ENCODE measurements at places on chromosomes 16 and 17. TPM values are rescaled to one million over a fixed set of nuclear protein-coding genes. Genes with fewer than 3 reads are reported as not detected.

Gene KRTAP1-1
- not detected for polyA plus RNA-seq

Gene ASIC2
- polyA plus RNA-seq: 0.01 TPM

Gene CHST5
- polyA plus RNA-seq: not detected

Gene USP43
- 0.01 TPM for polyA plus RNA-seq

Gene PTGES3L
- 59.5 TPM for polyA plus RNA-seq

Gene PEMT
- polyA plus RNA-seq: 79.0 TPM

Gene PITPNM3
- 0.27 TPM for polyA plus RNA-seq

Gene KRT36
- polyA plus RNA-seq: not detected

Gene MAP2K6
- polyA plus RNA-seq: 64.0 TPM

Gene PDE6G
- polyA plus RNA-seq: 1.5 TPM

Gene KRTAP4-5
- not detected for polyA plus RNA-seq

GRCh38 chr17:28473542-28473941 is at the start of gene SLC13A2:
SLC13A2 (plus strand) TSS chr17:28473644; CDS start chr17:28473713, 69 bp downstream.
- no peak within 1 kb of the TSS for H3K4me3 ChIP-seq
- H3K27ac ChIP-seq: no peak within 1 kb of the TSS
- no peaks in the 10 kb centered on the region for H3K4me1 ChIP-seq
- no peaks in the 10 kb centered on the region for H3K27me3 ChIP-seq
- DNase-seq: no peak

GRCh38 chr16:46743232-46743719 is 4.9 kb downstream of the MYLK3 start:
- H3K27me3 ChIP-seq: no peaks in the 10 kb centered on the region
- peak overlapping the region; percentile 2 for H3K4me3 ChIP-seq
- H3K36me3 ChIP-seq: no peaks in the 10 kb centered on the region

- no peak overlapping the region for H3K27ac ChIP-seq
- H3K36me3 ChIP-seq: no peaks in the 10 kb centered on the region
- DNase-seq: no peak
- no peaks in the 10 kb centered on the region for H3K4me1 ChIP-seq
- H3K4me3 ChIP-seq: no peak overlapping the region
Observed at GRCh38 chr16:19411298-19411697, 6.4 kb upstream of the TMC5 start.

DNA sequence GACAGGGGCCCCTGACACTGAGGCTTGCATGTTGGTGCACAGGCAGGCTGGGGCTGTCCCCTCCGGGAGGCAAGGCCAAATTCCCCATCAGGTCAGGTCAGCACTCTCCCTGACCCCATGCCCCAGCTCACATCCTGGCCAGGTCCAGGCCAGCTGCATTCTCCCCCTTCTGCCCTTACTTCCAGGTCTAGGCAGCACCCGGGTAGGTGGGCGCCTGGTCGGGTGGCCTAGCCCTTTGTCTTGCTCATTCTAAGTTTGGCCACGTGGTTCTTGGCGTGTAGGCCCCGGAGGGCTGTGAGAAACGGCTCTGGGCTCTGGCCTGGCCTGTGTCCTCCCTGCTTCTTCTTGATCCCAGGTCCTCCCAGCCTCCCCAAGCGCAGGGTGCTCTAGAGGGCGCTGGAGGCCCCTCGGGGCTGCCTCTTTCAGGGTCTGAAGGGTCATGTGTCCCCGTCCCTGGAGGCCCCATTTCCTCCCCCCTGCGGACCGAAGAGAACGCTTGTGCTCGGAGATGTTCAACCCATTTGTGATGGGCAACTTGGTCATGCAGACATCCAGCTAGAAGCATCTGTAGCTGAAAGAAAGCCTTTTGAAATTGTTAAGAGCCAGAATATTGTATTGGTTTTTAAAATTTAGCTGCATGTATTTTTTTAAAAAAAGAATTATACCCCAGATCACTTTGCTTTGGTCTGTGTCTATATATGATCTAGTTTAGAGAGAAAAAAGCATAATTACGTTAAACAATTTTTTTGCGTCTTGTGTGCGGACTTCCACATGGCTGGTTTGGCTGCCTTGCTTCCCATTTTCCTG is 6.7 kb downstream of the BAHCC1 start:
- peak overlapping the region; percentile 76 for H3K4me3 ChIP-seq
- H3K4me1 ChIP-seq: peaks cover 62% of the 10 kb centered on the region
- H3K27ac ChIP-seq: peak overlapping the region; percentile 99
- no peaks in the 10 kb centered on the region for H3K27me3 ChIP-seq

GRCh38 chr17:81918832-81919545 is 1.0 kb upstream of the SIRT7 start:
- no peaks in the 10 kb centered on the region for H3K27me3 ChIP-seq
- H3K4me1 ChIP-seq: peaks cover 66% of the 10 kb centered on the region
- peaks cover 60% of the 10 kb centered on the region for H3K36me3 ChIP-seq
- peak overlapping the region; percentile 76 for H3K4me3 ChIP-seq
- DNase-seq: no peak

DNA sequence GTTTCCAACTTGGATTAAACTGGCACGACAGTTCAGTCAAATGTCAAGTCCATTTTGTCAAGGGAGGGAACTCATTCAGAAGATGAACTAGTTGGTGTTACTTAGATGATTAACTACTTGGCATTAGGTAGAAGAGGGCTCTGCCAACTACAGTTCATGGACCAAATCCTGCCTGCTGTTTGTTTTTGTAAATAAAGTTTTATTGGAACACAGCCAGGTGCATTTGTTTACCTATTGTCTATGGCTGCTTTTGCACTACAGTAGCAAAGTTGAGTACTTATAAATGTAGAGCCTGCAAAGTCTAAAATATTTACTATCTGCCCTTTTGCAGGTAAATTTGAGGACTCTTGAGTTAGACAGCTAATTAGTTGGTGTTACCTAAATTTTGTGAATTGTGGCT is 410.0 kb downstream of the MAF start:
- H3K4me3 ChIP-seq: no peak overlapping the region
- no peak for DNase-seq
- H3K4me1 ChIP-seq: no peaks in the 10 kb centered on the region
- H3K27me3 ChIP-seq: no peaks in the 10 kb centered on the region
- no peaks in the 10 kb centered on the region for H3K36me3 ChIP-seq
- no peak overlapping the region for H3K27ac ChIP-seq

GRCh38 chr17:1830288-1830687 is 483 bp downstream of the RPA1 start:
- peak overlapping the region; percentile 83 for H3K4me3 ChIP-seq
- no peak for DNase-seq
- peaks cover 30% of the 10 kb centered on the region for H3K4me1 ChIP-seq

- peak overlapping the region; percentile 88 for H3K4me3 ChIP-seq
- no peaks in the 10 kb centered on the region for H3K36me3 ChIP-seq
- no peak for DNase-seq
- H3K27ac ChIP-seq: peak overlapping the region; percentile 69
- H3K27me3 ChIP-seq: no peaks in the 10 kb centered on the region
Observed at GRCh38 chr17:82697808-82698064, 762 bp downstream of the RAB40B start.

DNA sequence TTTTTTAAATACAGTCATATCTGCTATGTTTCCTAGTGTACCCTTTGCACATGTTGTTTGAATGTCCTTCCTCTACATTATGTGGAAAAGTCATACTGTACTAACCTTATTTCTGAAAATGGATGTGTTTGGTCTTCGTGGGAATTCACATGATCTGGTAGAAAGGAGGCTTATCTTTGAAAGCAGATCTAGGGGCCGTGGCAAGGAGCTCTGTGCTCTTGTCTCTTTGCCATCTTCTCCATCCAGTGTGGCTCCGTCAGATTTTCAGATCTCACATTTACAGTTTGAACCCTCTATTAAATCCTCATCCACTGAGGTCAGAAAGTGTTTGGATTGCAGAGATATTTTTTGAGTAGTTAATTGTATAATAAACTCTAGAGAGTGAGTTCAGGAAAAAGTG is 32.9 kb downstream of the MAP2K4 start:
- H3K4me1 ChIP-seq: peaks cover 35% of the 10 kb centered on the region
- no peak for DNase-seq
- no peak overlapping the region for H3K27ac ChIP-seq
- H3K36me3 ChIP-seq: no peaks in the 10 kb centered on the region
- H3K27me3 ChIP-seq: no peaks in the 10 kb centered on the region

DNA sequence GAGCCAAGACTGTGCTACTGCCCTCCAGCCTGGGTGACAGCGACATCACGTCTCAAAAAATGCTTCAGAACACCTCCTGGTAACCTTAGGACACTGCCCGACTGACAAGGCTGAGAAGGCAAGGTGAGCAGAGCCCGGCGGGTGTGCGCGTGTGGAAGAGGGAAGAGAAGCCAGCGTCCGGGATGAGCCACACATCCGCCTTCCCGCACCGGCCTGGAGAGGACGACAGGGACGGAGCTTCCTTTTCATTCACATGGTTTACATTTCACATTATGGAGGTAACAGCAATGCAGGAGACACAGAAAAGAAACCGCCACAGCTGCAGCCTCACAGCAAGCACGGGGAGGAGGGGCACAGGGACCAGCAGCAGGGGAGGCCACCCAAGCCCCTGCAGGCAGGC is 16.5 kb downstream of the HAGH start:
- no peak overlapping the region for H3K4me3 ChIP-seq
- H3K4me1 ChIP-seq: no peaks in the 10 kb centered on the region
- H3K27me3 ChIP-seq: no peaks in the 10 kb centered on the region
- H3K27ac ChIP-seq: no peak overlapping the region
- no peak for DNase-seq

GRCh38 chr17:72351365-72351764 is 230.5 kb downstream of the SOX9 start:
- H3K4me3 ChIP-seq: no peak overlapping the region
- no peaks in the 10 kb centered on the region for H3K4me1 ChIP-seq
- no peaks in the 10 kb centered on the region for H3K36me3 ChIP-seq
- H3K27ac ChIP-seq: no peak overlapping the region

- peak; percentile 44 for DNase-seq
- no peak overlapping the region for H3K4me3 ChIP-seq
- H3K4me1 ChIP-seq: peaks cover 10% of the 10 kb centered on the region
- no peak overlapping the region for H3K27ac ChIP-seq
Observed at GRCh38 chr16:86865851-86866662, 287.7 kb downstream of the FOXL1 start.

DNA sequence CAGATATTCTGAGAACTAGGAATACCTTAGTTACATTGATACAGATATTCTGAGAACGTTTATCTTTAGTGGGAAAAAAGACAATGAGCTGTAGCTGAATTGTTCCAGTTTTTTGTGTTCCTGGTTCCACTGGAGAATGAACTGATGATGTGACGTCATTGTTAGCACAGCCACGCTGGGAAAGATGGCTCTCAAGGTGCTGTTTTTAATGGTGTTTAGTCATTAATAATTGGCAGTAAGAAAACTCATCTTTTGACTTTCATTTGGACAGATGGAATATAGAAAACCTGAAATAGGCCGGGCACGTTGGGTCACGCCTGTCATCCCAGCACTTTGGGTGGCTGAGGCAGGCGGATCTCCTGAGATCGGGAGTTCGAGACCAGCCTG is 10.4 kb downstream of the FOXK2 start:
- H3K27ac ChIP-seq: peak overlapping the region; percentile 77
- H3K4me3 ChIP-seq: peak overlapping the region; percentile 35
- no peaks in the 10 kb centered on the region for H3K27me3 ChIP-seq

DNA sequence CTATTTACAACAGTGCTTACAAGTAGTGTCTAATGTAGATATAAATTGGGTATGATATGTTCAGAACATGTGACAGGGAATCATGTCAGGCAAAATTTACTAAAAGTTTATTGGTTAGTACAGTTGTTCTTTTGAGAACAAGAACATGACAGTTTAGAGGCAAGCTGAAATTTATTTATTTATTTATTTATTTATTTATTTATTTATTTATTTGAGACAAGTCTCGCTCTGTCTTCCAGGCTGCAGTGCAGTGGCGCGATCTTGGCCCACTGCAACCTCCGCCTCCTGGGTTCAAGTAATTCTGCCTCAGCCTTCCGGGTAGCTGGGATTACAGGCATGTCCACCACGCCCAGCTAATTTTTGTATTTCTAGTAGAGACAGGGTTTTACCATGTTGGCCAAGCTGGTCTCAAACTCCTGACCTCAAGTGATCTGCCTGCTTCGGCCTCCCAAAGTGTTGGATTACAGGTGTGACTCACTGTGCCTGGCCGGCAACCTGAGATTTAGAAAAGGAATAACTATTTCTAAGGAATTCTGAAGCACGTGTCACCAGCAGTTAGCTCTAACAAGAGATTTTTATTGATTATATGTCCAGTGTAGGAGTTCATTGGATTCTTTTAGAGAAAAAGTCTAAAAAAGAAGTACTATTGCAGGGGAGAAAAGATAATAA is 24.9 kb downstream of the MRTFB start:
- H3K4me3 ChIP-seq: no peak overlapping the region
- no peaks in the 10 kb centered on the region for H3K27me3 ChIP-seq
- H3K4me1 ChIP-seq: peaks cover 50% of the 10 kb centered on the region

- no peaks in the 10 kb centered on the region for H3K4me1 ChIP-seq
- H3K27ac ChIP-seq: no peak overlapping the region
- no peak overlapping the region for H3K4me3 ChIP-seq
Observed at GRCh38 chr17:13096291-13096690, 78.5 kb upstream of the ELAC2 start.

DNA sequence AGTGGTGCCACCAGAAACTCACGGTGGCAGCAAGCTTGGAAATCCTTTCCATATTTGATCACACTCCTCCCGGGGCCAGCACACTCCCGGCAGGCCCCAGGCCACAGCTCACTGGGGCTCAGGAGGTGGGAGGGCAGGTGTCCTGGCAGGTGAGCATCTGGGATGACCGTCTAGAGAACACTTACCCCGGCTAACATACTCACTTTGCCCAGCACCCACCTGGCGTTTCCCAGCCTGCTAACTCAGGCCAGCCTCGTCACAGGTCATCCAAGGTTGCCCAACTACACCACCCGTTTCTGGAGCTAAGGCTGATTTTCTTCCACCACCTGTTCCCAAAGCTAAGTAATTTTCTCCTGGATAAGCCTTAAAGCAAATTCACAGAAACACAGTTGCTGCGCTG is 24.9 kb downstream of the FBXO31 start:
- H3K27me3 ChIP-seq: no peaks in the 10 kb centered on the region
- no peak overlapping the region for H3K4me3 ChIP-seq
- peaks cover 53% of the 10 kb centered on the region for H3K4me1 ChIP-seq
- no peak for DNase-seq
- H3K36me3 ChIP-seq: peaks cover 3% of the 10 kb centered on the region

DNA sequence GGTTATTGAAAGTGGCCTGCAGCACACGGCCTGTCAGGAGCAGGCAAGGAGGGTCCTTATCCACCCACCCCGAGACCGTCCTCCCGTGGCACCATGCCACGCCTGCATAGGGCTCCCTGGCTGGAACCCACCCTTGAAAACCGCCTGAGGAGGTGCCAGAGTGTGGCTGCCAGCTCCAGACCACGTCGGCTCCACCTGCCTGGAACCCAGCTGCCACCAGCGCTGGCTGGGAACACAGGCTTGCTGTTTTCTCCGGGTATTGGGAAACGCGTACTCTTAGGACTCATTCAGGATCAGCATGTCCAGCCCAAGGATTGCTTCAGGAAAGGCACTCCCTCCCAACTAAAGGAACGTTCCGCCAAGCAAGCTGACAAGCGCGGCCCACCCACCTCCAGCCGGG is 6.7 kb downstream of the ARL16 start:
- no peaks in the 10 kb centered on the region for H3K4me1 ChIP-seq
- no peak overlapping the region for H3K27ac ChIP-seq
- no peaks in the 10 kb centered on the region for H3K36me3 ChIP-seq
- DNase-seq: peak; percentile 54
- no peak overlapping the region for H3K4me3 ChIP-seq
- no peaks in the 10 kb centered on the region for H3K27me3 ChIP-seq

GRCh38 chr17:57953705-57954396 is 1.4 kb downstream of the CUEDC1 start:
- no peaks in the 10 kb centered on the region for H3K36me3 ChIP-seq
- H3K4me1 ChIP-seq: peaks cover 68% of the 10 kb centered on the region
- H3K27me3 ChIP-seq: no peaks in the 10 kb centered on the region
- peak overlapping the region; percentile 99 for H3K27ac ChIP-seq
